ENCODE measurements at places on chromosomes 2 and 18. TPM values are rescaled to one million over a fixed set of nuclear protein-coding genes. Genes with fewer than 3 reads are reported as not detected.

DNA sequence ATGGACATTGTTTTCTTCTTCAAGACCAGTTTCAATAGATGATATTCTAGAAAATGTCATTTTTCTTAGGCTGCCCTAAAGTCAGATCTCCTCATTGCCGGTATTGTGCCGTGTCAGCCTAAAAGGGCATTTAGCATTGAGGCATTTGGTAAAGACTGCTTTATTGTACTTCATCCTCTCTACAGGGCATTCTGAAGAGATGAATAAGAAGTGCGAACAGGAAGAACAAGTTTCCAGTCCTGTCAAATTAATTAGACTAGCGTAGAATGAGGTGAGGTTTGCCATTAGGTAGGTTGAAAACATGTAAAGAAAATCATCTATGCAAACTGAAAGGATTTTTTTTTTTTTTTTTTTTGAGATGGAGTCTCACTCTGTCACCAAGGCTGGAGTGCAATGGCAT lies 60.6 kb downstream of the ETAA1 start:
- no peak for DNase-seq

DNA sequence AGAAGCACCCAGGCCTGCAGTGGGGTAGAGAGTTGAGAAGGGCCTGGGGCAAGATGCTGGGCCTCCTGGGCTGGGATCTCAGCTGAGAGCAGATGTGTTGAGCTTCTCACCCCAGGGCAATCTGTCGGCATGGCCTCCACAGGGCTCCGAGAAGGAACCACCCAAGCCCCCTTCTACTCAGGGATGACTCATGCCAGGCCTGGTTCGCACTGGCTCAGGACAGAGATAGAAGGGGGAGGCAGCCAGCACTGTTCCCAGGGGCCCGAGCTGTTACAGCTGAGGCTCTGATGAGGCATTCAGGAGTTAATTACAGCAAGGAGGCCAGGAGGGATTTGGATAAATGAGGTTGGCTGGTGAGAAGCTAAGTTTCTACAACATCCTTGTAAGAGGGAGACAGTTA lies 62.5 kb downstream of the CENPO start:
- no peak for DNase-seq

The TUBA4A gene
- 229 TPM for polyA plus RNA-seq

The BOK gene
- polyA plus RNA-seq, result 0.12 TPM

The ZNF385B gene
- not detected for polyA plus RNA-seq

Measured in GM12878 (cell line).